ENCODE measurements at places on chromosomes 6 and 20. TPM values are rescaled to one million over a fixed set of nuclear protein-coding genes. Genes with fewer than 3 reads are reported as not detected.

Gene MAFB
- 1.5 TPM for total RNA-seq

Gene DSP
- total RNA-seq = 710 TPM

Gene SIM1
- 0.72 TPM for total RNA-seq

Gene LST1
- total RNA-seq = not detected

Gene SDHAF4
- total RNA-seq = 6.5 TPM

Gene FAM210B
- total RNA-seq = 26.0 TPM

Gene ISM1
- total RNA-seq = not detected

Gene TP53TG5
- total RNA-seq = 0.21 TPM

Gene MEI4
- total RNA-seq = 0.24 TPM

Data from tracheal epithelial cell (primary cell).